ENCODE measurements at places on chromosomes 12 and 14.

DNA sequence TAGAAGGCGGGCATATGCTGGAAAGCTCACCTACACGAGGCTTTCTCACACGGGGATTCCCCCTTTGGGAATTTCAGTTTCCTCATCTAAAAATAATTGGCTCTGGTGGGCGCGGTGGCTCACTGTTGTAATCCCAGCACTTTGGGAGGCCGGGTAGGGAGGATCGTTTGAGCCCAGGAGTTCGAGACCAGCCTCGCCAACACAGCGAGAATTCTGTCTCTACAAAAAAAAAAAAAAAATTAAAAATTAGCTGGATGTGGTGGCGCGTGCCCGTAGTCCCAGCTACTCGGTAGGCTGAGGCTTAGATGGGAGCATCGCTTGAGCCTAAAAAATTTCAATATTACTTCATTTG lies 400 bp upstream of the NDUFA12 start:
- no peak for DNase-seq

DNA sequence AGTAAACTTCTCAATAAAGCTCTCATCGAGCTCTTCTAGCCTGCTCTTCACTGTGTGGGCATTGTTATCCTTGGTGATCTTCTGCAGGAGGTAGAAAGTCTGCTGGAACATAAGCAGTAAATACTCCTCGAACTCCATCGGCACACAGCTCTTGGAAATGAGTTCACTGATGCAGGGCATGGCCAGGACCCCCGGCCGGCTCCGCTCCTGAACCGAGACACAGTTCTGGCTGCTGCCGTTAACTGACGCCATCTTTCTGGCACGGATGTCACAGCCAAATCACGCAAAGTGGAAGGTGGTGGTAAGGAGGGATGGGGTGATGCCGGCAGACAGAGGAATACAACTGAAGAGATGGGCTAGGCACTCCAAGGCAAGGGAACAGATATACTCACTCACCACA lies 23.7 kb upstream of the EDDM3A start:
- no peak for DNase-seq

- no peak for DNase-seq
These were observed 253.9 kb downstream of the LRFN5 start for GRCh38 chr14:41860586-41860985.

DNA sequence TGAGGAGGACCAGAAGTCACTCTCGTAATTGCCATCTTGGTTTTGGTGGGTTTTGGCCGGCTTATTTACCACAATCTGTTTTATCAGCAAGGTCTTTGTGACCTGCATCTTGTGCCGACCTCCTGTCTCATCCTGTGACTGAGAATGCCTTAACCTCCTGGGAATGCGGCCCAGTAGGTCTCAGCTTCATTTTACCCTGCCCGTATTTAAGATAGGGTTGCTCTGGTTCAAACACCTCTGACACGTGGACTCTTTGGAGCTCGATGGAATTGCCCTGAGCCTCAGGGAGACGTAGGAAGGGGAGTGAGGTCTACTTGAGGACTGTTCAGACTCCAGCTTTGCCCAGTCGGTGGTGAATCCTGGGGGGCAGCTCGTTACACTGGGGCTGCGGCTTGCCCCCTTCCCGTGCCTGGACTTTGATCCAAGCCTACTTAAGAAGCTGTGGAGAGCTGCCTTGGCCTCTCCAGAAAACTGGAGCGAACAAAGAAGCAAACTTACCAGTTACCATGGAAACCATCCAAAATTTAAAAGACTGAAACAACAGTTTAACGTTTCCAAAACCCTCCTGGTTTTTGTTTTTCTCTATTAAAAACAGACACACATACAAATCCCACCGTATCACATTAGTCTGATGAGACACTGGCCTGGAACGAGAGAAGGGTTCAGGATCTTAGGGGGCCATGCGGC lies 28.0 kb downstream of the CALM1 start:
- no peak for DNase-seq

GRCh38 chr12:125773033-125773640 lies 707.9 kb downstream of the AACS start:
- DNase-seq = peak; percentile 22

DNA sequence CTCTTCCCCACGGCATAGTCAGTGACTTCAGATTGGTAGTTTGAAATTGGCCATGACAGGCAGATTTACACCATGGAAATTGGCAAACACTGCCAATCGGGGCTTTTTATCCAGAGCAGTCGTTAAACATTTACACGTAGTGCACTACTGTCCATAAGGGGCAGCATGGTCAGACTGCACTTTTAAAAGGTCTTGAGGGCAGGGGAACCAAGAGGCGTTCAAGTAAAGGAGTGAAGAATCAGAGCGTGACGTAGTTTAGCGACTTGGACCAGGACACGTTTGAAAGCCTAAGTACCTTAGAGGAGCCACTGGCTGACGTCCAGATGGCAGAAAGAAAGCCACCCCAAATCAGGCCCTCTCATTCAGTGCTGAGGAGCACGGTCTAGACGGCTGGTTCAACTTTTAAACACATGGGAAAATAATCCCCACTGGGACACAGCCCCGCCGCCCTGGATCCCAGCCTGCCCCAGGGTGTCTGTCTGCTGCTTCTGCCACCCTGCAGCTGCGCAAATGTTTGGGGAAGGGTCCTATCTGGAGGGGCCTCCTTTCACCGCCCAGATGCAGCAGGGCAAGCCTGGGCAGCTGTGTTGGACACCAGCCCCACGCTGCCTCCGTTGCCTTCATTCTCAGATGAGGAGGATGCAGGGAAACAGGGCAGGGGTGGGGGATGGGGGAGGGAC lies 52.5 kb upstream of the PPP2R5C start:
- DNase-seq = no peak

GRCh38 chr12:9811621-9812020 lies 15.7 kb upstream of the KLRF1 start:
- DNase-seq = no peak

DNA sequence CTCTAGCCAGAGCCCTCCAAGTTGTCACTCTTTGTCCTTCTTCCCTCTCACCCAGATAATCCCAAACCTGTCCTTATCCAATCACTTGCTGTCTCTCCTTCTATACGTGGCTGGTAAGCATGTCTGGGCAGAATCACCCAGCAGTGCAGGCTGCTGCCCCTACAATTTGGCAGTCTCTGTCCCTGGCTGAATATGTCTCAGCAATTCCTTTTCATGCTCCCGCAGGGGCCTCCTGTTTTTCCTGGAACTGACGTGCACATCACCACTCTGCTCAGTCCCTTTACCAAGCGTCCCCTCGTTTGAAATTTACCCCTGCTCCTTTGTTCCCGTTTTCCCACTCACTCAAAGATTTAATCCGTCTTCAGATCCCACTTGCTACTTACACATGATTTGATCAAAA lies 80.0 kb downstream of the ST8SIA1 start:
- no peak for DNase-seq

- no peak for DNase-seq
These were observed 478.2 kb downstream of the TMEM117 start for GRCh38 chr12:44314007-44314500.

DNA sequence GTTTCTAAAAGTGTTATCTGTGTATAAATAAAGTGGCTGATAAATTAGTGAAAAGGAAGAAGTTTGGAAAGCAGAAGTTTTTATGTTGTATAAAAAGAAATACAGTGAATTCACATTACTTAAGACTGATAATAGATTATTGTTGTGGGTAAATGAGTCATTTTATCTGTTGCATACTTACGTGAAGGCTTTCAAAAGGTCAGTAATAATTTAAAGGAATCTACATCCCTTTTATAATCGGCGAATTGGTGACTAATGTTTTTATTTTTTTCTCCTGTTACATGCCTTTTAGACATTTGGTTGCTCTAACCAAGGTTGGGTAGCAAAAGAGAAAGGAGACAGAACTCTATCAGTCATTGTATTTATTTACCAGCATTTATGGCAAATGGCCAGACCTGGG lies 155.9 kb downstream of the SLC41A2 start:
- peak; percentile 64 for DNase-seq

DNA sequence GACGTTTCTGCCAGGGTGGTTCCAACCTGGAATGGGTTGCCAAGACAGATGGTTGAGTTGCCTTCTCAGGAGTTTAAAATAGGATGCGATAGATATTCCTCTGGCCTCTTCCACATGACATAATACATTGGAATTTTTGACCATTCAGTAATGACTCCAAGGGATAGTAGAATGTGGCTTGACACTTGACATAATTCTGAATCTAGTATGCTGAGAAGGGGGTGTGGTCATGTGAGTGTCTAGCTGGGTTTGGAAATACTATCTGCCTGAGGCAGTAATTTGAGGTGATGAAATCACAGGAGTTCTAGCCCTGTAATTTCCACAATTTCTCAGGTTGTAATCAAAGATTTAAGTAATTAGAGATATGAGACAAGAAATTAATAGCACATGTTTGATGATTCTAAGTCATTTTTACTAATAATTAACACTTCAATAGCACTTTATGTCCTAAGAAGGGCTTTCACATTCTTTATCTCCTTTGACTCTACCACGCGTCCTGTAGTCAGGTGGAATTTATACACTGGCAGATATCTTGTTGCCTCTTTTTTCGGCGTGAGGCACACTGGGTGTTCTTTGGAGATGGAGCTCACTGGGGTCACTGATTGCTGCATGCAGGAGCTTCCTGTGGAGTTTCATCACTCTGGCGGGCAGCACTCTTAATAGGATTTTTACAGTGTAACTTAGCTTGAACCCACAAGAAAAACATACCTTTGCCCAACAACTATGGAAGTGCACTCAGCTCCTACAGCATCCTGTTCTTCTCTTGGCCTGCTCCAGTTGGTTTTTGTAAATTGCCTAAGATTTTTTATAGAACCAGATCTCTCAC lies 3.2 kb upstream of the AMIGO2 start:
- peak; percentile 99 for DNase-seq

GRCh38 chr14:104076743-104077142 lies 8.8 kb upstream of the ASPG start:
- no peak for DNase-seq

All from ELR (cell line).